Glomerular endothelial cell (primary cell): ENCODE measurements at places on chromosomes 3 and 15. TPM values are rescaled to one million over a fixed set of nuclear protein-coding genes. Genes with fewer than 3 reads are reported as not detected.

Gene TM6SF1
- total RNA-seq, result 23.0 and 38.0 TPM in 2 replicates

GRCh38 chr3:187572441-187572840 lies 97.8 kb downstream of the SST start:
- no peak for DNase-seq

Gene DNAH1
- 3.2 and 9.9 TPM in 2 replicates for total RNA-seq

Gene MTFMT
- 18.2 and 22.4 TPM in 2 replicates for total RNA-seq

GRCh38 chr3:189325454-189325853 lies 153.7 kb downstream of the TPRG1 start:
- no peak for DNase-seq

DNA sequence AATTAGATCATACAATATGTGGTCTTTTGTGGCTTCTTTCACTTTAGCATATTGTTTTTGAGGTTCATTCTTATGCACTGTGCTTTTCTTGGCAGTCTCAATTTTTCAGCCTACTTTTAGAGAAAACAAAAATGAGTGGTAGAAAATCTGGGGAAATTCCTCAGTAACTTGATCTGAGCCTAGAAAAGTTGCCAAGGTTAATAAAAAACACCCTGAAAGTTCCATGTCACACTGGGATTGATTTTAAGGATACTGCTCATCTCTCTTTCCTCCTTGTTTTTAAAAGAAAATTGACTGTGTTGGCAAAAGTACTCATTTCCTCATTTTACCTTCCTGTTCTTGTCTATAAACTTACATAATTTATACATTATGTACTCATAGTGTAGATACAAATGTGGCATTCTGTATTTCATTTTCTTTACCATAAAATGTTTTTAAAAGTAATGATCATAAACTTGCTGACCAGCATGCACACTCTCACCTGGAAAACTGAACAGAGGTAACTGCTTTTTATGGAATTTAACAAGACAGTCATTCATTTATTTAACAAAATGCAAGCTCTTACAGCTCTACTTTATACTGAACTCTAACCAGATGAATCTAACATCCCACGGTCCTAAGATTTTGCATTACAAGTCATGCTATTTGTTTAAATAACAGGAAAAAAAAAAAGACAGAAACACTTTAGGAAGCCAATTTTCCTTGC lies 28.6 kb upstream of the SH3BP5 start:
- no peak for DNase-seq

DNA sequence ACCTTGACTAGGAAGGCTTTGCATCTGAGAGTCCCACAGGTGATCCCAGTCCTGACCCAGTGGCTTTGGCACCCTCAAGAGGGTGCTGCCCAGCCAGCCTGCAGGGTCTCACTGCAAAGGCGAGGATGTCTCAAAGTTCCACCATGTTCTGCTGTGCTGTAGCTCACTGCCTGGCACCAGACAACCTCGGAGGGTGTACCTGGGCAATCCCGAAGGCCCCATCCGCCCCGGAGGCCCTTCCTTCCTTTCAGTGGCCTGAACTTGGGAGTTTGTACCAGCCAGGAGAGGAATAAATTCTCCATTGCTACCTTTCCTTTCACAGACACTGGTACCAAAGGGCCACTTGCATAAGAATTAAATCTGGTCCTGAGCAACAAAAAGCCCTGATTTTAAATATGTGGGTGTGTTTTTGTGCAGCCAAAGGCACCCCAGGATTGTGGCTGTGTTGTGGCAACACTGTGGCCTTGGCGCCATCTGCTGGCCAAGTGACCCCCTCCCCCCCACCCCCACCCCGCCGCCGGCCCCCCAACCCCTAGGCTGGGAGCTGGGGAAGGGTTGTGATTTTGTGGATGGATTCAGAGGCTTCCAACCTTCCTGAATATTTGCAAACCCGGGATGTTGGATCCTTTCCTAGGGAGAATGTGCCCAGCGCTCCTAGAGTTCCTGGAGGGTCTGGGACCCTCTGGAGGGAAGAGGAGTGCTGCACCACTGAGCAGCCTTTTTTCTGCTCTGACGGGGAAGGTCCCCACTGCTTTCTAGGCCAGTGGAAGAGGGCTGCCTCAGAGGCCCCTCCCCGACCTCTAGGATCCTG lies 9.7 kb upstream of the PTPN23 start:
- DNase-seq, result no peak

Gene GP9
- total RNA-seq, result not detected in 2 replicates

- DNase-seq, result no peak
Measured at GRCh38 chr15:30824518-30825195, 79.1 kb upstream of the FAN1 start.

Gene CCDC39
- total RNA-seq, result 0.06 TPM in 1 of 2 replicates, not detected in the other

GRCh38 chr3:186551387-186551786 lies 7.2 kb upstream of the CRYGS start:
- DNase-seq, result no peak

DNA sequence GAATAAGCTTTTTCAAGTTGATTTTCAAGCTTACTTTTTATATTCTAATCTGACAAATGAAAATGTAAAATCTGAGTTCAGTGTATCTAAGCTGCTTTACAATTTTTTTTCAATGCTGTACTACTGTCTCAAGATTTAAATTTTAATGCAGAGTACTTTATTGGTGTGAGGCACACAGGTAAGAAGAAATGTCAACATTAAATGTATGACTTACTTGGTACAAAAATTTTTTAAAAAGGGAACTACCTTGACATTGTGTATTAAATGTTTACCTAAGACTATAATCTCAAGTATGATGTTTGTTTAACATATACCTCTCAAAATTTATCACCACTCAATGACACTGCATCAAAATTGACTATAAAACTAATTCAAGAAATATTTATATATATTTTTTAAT lies 62.7 kb downstream of the NECTIN3 start:
- no peak for DNase-seq

Gene UBE3A
- 27.0 and 42.6 TPM in 2 replicates for total RNA-seq

Gene TYRO3
- 9.5 and 19.3 TPM in 2 replicates for total RNA-seq

Gene GOLGA8O
- total RNA-seq, result not detected in 2 replicates

DNA sequence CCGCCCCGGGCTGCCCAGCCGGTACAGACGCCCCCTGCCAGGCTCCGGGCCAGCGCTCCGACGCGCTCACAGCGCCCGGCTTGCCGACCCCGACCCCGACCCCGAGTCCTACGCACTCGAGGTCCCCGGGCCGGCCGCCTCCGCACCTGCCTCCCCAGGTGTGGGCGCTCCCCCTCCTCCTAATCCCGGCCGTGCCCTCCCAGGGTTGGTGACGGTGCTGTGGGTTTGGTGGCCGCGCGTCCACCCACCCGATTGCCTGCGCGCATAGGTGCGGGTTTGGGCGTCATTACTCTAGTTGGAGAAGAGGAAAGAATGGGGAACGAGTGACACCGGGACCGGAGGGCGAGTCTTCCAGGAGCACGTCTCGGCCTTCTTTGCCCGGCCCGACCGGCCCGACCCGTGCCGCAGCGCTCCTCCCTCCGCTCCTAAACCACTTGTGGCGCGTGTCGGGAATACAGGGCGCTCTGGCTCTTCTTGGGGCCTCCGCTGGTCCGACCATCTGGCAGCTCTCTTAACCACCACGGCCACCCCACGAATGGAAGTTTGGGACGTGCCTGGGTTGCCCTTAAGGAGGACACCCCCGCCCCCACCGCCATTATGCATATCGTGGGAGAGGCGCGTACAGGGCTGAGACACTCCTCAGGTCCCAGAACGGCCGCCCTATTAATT lies 810 bp upstream of the THRB start:
- DNase-seq, result no peak

Gene SLC6A11
- total RNA-seq, result not detected in 2 replicates

Gene SLC41A3
- total RNA-seq, result 44.7 and 45.7 TPM in 2 replicates

- no peak for DNase-seq
Measured at GRCh38 chr15:60264088-60264487, 133.7 kb downstream of the ANXA2 start.

GRCh38 chr3:197833930-197834715 lies 43.1 kb downstream of the LRCH3 start:
- DNase-seq, result no peak

DNA sequence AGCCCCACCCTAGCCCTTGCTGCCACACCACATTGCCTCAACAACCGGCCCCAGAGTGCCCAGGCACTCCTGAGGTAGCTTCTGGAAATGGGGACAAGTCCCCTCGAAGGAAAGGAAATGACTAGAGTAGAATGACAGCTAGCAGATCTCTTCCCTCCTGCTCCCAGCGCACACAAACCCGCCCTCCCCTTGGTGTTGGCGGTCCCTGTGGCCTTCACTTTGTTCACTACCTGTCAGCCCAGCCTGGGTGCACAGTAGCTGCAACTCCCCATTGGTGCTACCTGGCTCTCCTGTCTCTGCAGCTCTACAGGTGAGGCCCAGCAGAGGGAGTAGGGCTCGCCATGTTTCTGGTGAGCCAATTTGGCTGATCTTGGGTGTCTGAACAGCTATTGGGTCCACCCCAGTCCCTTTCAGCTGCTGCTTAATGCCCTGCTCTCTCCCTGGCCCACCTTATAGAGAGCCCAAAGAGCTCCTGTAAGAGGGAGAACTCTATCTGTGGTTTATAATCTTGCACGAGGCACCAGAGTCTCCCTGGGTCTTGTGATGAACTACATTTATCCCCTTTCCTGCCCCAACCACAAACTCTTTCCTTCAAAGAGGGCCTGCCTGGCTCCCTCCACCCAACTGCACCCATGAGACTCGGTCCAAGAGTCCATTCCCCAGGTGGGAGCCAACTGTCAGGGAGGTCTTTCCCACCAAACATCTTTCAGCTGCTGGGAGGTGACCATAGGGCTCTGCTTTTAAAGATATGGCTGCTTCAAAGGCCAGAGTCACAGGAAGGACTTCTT lies 39.1 kb downstream of the MESD start:
- no peak for DNase-seq

DNA sequence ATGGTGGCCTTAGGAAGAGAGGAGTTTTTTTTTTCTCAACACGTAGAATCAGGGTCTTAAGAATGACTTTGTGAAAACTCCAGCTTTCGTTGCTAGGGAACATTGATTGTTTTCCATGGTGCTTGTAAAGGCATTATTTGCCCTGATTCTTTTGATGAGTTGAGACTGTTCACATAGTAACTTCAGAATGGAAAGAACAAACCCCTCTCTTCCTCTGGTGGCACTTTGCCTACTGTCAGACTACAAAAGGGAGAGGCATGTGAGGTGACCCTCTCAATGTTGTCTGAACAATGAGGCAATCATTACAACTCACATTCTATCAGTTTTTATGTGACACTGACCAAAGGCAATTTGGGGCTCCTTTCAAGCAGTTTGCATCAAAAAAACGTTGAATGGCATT lies 477.8 kb downstream of the FGF12 start:
- DNase-seq, result no peak

Gene PCLAF
- total RNA-seq, result 8.5 and 10.9 TPM in 2 replicates

DNA sequence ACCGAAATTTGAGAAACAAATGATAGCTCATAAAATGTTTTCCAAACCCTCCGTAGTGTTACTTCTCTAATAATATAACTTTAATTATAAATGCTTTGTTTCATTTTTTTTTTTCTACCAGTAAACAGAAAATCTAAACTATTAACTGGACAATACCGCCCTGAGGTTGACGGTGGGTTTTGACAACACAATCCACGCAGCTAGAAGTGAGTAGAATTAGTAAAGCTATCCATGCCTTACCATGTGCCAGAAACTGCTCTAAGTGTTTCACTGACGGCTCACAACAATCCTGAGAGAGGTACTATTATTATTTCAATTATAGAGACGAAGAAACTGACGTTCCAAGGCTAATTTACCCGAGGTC lies 410 bp downstream of the NDUFAF1 start:
- no peak for DNase-seq

DNA sequence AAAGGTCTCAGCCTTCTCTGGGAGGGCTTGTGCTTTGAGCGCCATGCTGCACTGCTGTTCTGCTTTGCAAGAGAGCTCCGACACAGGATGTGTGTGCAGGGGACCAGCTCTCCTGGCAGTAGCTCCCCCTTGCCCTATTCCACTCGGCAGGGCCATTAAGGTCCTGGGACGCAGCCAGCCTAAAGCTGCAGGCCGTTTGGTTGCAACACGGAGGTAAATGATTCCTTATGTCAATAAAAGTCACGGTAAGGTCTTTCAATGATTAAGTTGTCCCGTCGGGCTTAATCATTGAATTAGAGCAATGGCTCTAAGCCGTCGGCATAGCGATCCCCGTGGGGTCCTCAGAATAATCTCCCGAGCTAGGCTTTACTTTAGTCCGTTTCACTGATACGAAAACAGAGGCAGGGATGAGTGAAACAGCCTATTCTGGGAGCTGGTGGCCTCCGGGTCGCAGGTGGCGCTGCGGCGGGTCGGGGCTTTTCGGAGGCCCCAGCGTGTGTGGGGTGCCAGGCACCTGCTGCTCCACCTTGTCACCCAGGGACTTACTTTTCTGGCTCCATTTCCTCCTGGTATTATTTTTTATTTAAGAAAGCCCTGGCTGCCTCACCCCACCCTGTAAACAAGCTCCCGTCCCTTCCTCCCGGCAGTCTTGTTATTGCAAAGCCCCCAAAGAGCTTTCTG lies 525.2 kb downstream of the OCA2 start:
- no peak for DNase-seq

DNA sequence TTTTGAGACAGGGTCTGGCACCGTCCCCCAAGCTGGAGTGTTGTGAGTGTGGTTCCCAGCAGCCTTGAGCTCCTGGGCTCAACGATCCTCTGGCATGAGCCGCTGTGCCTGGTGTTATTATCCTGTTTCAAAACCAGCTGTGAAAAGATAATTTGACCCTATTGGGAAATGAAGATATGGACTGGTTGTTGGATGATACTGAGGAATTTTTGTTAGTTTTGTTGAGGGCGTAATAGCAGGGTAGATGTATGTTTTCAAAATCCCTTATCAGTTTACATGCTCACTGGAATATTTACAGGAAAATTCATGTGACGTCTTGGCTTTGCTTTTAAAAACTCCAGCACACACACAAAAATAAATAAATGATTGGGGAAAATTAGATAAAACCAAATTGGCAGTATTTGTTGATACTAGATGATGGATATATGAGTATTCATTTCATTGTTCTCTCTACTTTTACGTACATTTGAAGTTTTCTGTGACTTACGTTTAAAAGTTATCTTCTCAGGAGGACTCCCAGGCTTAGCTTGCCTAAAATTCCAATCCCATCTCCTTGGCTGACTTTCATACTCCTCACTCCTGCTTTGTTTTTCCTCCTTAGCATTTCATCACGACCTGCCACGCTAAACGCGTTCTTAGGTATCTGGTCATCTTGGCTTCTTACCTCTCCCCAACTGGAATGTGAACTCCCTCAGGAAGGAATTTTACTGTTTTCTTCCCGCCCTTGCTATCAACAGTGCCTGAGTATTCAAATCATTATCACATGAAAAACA lies 56.8 kb upstream of the TFRC start:
- no peak for DNase-seq

GRCh38 chr3:20478436-20478835 lies 292.4 kb upstream of the SGO1 start:
- no peak for DNase-seq

Gene ACOX2
- 0.10 and 4.7 TPM in 2 replicates for total RNA-seq

- no peak for DNase-seq
Measured at GRCh38 chr3:128229106-128229857, 76.0 kb downstream of the EEFSEC start.

Gene MAP1A
- 9.4 and 10.8 TPM in 2 replicates for total RNA-seq

- no peak for DNase-seq
Measured at GRCh38 chr3:118165413-118165812, 869.2 kb downstream of the IGSF11 start.

GRCh38 chr3:58528629-58529028 lies 8.4 kb downstream of the ACOX2 start:
- DNase-seq, result no peak
